ENCODE measurements at places on chromosomes 16 and 17. TPM values are rescaled to one million over a fixed set of nuclear protein-coding genes. Genes with fewer than 3 reads are reported as not detected.

Gene HAS3
- total RNA-seq, result 1.1 TPM

Gene TMED6
- 4.3 TPM for total RNA-seq

Gene CCL2
- 19.8 TPM for total RNA-seq

Gene PIRT
- 2.0 TPM for total RNA-seq

Gene SLC5A2
- total RNA-seq, result 2.4 TPM

Gene APOH
- total RNA-seq, result not detected

Gene EPX
- total RNA-seq, result not detected

Gene SPN
- total RNA-seq, result 2.5 TPM

Gene DVL2
- total RNA-seq, result 42.1 TPM

Gene PRSS8
- 27.2 TPM for total RNA-seq

Gene HCRT
- not detected for total RNA-seq

Gene PSMD7
- total RNA-seq, result 62.5 TPM

Gene MYO15A
- 3.8 TPM for total RNA-seq

Gene SP6
- 3.3 TPM for total RNA-seq

Gene RND2
- 0.35 TPM for total RNA-seq

Gene CCL8
- total RNA-seq, result 20.6 TPM

Gene PRAC1
- not detected for total RNA-seq

Gene BCL6B
- 2.1 TPM for total RNA-seq

Gene KCNG4
- not detected for total RNA-seq

Gene SLC5A10
- not detected for total RNA-seq

Gene FADS6
- total RNA-seq, result 82.1 TPM

Gene RNF166
- total RNA-seq, result 26.6 TPM

Gene TBC1D28
- total RNA-seq, result not detected

Gene GSDMA
- total RNA-seq, result 3.3 TPM

Gene CCL7
- not detected for total RNA-seq

Gene FGF11
- total RNA-seq, result not detected

Gene NPTX1
- total RNA-seq, result 0.80 TPM

Gene VTN
- total RNA-seq, result not detected

Gene CNEP1R1
- 25.6 TPM for total RNA-seq

Gene METRN
- 13.0 TPM for total RNA-seq

Gene SPHK1
- 4.3 TPM for total RNA-seq

Gene HSD17B2
- 162 TPM for total RNA-seq

Gene SEPTIN12
- total RNA-seq, result not detected

Gene CIITA
- 59.3 TPM for total RNA-seq

Gene CFAP97D1
- total RNA-seq, result not detected

Gene GNAO1
- total RNA-seq, result 7.0 TPM

Gene KRT28
- total RNA-seq, result not detected
